ENCODE measurements at places on chromosomes 5 and 9.

- DNase-seq, result no peak
Measured at GRCh38 chr5:42636425-42636824, 120.2 kb upstream of the CCDC152 start.

DNA sequence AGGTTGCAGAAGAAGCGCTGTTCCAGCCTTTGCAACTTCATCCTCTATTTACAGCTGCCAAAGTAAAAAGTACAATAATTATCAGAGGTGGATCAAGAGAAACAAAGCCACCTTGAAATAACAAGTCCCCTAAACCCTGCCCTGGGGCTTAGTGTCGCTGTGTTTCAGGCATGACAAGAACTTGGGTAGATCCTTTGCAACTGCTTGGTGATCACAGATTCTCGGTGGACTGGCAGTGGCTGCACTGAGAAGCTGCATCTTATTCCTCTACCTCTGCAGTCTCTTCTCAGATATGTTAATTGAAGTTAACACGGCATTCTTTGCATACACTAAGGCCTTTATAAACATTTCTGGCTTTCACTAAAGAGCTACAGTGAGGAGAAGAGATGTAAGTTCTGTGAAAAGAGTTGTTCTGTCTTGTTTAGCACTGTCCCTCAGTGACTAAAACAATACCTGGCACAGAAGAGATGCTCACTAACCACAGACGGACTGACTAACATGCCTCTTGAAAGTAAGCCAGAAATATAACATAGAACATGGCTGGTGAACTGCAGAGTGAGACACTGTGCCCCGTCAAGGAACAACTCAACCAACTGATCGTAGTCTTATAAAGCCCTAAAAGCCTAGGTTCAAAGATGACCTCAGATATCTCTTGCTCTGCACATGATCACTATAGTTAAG is 144.2 kb downstream of the MLLT3 start:
- DNase-seq, result no peak

DNA sequence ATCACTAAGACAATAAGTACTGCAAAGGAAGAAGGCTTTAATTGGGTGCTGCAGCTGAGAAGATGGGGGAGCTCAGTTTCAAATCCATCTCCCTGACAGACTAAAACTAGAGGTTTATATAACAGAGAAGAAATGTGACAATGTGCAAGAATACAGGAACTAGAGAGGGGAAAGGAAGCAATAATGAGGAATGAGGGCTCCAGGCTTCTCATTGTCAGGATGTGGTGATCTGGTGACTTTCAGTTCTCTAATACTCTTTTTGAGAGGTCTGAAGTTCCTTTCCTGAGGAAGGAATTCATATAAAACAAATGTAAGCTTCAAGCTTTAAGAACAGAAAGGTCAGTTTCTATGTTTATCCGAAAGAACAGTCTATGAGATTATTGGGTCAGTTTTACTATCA is 42.5 kb upstream of the SPATA31E1 start:
- no peak for DNase-seq

DNA sequence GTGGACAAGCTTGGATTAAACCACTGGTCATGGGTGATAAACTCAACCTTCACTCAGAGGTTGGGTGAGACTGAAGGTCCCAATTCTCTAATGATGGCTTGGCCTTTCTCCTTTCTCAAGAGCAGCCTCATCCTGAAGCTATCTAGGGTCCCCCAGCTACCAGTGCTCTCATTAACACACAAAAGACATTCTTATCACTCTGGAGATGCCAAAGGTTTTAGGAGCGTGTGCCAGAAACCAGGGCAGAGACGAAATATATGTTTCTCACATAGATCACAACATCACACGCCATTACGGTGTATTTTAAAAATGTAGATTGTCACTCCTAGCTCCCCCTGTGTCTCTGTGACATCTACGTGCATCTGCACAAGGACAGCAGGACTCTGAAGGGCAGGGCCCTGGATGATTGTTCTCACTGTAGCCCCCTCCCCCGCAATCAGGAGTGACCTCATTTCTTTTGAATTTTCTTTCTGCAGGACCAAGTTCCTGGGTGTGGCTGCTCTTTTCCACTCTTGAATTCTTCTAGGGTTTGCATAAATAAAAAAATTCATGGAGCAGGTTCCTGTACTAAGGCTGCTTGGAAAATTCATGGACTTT is 311.3 kb downstream of the GADD45G start:
- peak; percentile 67 for DNase-seq

- DNase-seq, result no peak
Measured at GRCh38 chr9:113636165-113636564, 172.6 kb downstream of the RGS3 start.

- peak; percentile 67 for DNase-seq
Measured at GRCh38 chr5:76811214-76811613, 7.6 kb upstream of the F2RL1 start.

GRCh38 chr5:65727491-65728156 is 5.6 kb downstream of the NLN start:
- DNase-seq, result no peak

GRCh38 chr5:29061381-29061780 is 2023.0 kb upstream of the CDH9 start:
- no peak for DNase-seq

Data from fibroblast of skin of back (primary cell).